Urothelium cell line (cell line): ENCODE measurements at places on chromosomes 11 and 22.

- peak; percentile 76 for DNase-seq
These were observed 46.0 kb upstream of the PARVA start for GRCh38 chr11:12331239-12331874.

DNA sequence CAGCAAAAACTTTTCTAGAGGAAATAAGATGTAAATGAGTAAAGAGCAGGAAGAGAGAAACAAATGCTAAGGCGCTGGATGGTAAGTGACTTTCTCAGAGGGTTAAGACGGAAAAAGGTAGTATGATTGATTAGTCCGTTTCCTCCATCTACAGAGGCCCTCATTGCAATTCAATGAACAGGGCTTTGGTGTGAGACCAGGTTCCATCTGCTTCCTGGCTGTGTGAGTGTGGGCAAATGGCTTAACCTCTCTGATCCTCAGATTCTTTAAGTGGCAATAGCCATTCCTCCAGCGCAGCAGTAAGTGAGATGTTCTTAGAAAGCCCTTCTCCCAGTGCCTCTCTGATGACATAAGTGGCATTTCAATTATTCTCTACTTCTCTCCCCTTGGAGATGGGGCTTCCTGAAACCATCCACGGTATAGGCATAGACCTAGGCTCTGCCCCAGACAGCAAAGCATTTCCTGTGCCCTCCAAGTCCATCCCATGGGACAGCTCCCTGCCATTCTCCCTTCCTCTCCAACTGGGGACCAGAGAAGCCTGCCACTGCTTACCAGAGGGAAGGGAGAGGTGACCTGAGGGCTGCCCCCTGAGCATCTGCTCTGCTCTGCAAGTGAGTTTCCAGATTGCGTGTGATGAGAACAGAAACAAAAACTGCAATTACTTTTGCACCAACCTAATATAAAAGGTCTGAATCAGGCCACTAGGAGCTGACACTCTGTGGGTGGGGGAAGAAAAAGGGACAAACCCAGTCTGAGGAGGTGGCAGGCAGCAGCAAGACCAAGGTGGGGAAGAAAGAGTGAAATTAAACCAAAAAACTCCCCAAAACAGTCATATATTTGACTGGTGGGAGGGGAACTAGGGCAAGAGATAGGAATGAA, 12.7 kb upstream of the CD44 start:
- DNase-seq = no peak

DNA sequence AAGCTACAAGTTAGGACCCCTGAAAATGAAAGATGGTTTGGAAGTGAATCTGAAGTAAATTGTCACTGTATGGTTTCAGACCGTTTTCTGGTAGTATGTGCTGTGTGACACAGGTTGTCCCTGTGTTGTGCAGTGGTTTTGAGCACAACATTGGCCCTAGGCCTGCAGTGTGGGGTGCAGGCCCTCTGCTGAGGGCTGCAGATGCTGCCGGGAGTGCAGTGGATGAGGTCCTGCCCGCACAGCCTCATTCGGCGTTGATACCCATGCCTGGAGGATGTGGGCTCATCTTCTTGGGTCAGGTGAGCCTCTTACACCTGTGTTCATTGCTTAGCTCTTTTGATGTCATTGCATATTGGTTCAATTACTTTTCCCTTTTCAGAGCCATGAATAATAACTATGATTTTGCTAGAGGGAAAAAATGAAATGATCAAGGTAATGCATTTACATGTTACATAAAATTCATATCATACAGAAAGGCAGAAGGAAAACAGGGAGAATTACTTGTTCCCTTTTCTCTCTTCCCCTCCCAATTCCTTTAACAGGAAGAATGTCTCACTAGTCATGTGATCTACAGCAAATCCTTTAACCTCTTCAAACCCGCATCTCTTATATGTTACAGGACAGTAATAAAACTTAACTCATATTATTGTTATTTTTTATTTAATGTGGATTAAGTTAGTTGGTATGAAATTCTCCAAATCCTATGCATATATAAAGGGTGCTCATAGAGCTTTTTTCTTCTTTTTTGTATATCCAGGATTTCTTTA, 48.7 kb downstream of the PTPRJ start:
- no peak for DNase-seq

DNA sequence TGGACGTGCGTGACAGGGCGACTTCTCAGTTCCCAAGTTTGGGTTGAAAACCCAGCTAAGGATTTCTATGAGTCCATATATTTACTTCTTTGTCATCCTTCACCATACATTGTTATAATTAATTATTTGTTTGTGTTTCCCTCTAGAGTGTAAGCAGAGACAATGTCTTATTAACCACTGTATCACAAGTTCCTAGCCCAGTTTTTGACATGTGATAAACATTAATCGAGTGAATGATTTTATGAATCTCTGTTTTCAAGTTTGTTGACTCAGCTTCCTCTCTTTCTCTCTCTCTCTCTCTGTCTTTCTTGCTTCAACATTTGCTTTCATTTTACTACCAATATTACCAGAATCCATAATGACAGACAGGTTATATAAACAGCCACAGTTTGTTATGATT, 1259.6 kb upstream of the TENM4 start:
- DNase-seq = no peak

GRCh38 chr11:35905646-35906276, 38.1 kb upstream of the LDLRAD3 start:
- no peak for DNase-seq

- no peak for DNase-seq
These were observed 21.8 kb downstream of the PRR5 start for GRCh38 chr22:44723801-44724200.

GRCh38 chr11:28447226-28447625, 339.0 kb downstream of the METTL15 start:
- DNase-seq = no peak

- DNase-seq = no peak
These were observed 50.6 kb upstream of the FTH1 start for GRCh38 chr11:62017878-62018655.

- DNase-seq = no peak
These were observed 34.5 kb upstream of the ETS1 start for GRCh38 chr11:128621601-128622501.

DNA sequence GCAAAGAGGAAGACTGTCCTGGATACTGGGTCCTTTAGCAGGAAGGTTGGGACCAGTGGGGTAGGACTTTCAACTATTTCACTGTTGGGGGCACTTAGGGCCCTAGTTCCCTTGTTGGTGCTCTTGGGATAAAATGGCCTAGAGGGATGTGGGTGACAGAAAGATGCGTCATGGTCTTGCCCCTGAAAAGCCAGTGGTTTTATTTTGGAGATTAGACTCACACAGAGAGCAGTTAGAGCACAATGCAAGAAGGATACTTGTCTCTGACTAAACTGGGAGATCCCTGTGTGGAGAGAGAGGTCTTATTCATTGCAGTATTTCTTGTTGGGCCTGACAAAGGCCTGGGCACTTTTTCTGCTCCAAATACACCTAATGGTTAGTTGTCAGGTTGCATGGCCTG, 22.6 kb upstream of the MRGPRX2 start:
- DNase-seq = no peak

DNA sequence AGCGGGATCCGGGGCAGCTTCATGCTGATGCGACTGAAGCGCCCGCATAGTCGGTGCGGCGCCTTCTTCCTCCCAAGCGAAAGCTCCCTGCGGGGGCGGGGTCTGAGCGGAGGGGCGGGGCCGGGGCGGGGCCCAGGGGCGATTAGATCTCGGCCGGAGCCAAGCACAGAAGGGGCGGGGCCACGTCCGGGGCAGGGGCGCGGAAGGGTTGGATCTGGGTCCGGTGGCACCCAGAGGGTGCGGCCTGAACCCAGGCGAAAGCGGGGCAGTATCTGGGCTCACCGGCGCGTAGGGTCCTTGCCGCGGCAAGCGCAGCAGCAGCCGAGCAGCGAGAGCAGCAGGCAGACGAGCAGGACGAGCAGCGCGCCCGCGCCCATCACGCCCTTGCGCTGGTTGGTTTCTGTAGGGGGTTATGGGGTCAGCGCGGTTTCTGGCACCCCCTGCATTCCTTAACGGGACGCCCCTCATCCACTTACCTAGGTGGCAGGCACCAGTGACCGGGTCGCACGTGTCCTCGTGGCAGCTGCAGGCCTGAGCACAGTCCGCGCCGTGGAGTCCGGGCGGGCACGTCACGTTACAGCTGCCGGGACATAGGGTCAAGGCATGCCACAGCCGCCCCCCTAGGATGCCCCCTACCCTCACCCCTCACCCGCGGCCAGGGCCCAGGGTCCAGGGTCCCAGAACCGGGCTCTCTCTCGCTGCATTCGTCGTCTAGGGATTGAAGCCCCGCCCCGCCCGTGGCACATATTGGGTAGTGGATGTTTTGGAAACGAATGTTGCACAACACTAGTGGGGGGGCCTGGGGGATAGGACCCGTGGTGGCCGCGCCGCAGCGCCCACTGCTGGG, 8.1 kb downstream of the SCARF2 start:
- DNase-seq = no peak
